ENCODE measurements at places on chromosomes 3 and 15.

DNA sequence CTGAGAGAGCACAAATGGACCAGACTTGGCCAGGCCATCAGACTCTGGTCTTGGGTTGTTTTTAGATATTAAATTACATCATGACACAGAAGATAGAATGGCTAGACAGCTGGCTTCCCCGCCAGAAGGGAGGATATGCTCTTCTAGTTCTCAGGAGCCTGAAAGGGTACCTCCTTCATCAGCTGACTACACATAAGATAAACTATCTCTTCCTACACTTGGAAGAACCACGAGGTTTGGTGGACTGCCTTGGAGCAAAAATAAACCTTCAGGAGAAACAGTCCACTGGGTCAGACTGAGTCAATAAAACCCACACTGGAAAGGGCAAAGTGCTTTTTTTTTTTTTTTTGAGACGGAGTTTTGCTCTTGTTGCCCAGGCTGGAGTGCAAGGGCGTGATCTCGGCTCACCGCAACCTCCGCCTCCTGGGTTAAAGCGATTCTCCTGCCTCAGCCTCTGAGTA, 26.3 kb upstream of the DYNC1LI1 start:
- DNase-seq = no peak

- peak; percentile 51 for DNase-seq
Measured at GRCh38 chr3:72820415-72820814, 27.8 kb downstream of the SHQ1 start.

DNA sequence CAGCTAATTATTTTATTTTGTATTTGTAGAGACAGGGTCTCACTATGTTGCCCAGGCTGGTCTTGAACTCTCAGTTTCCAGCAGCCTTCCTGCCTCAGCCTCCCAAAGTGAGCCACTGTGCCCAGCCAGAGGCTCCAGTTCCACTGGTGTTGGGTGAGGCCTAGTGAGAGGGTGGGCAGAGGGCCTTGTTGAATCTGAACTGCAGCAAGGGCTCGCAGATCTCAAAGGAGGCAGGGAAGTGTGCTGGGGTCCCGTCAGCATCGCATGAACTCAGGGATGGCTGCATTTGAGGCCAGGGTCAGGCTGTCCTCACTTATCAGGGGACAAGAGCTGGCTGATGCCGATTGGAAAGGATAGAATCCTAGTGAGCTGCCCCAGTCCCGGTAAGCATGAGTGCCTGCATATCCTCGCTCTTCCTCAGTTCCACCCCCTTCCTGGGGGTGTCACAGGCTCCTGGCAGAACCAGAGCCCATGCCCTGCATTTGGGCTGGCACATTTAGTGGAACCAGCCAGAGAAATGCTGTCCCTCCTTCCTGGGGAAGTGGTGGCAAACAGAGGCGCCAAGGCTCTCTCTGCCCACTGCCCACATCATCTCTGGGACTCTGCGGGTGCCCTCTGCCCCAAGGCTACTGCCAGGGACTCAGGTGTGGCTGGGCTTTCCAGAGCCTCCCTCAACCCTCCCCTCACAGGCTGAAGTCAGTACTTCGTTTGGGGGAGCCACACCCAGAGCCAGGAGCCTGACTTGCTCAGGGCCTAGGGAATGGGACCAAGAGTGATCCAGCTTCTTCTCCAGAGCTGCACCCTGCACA, 24.1 kb downstream of the ALS2CL start:
- DNase-seq = no peak

DNA sequence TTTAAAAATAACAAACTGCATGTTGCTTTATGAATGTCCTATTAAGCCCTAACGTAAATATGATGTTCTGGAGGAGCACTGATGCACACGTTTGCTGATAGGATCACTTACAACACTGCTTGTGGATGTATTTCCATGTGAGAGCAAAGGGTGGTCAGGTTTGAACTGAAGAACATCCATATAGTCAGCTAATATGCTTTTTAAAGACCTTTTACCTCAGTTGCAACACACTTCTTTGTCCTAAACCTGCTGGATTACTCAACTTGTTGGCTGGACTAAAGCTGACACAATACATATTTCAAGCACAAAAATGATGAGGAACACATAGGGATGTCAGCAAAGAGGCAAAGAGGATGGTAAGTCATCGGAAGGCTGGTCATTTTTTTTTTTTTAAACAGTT, 186.6 kb downstream of the TIGIT start:
- DNase-seq = no peak

GRCh38 chr3:56864090-56864489, 62.3 kb upstream of the ARHGEF3 start:
- DNase-seq = no peak

- no peak for DNase-seq
Measured at GRCh38 chr3:171944118-171945016, 95.0 kb upstream of the FNDC3B start.

- no peak for DNase-seq
Measured at GRCh38 chr3:48214225-48214624, 9.1 kb upstream of the CAMP start.
